ENCODE measurements at places on chromosomes 2 and 18.

DNA sequence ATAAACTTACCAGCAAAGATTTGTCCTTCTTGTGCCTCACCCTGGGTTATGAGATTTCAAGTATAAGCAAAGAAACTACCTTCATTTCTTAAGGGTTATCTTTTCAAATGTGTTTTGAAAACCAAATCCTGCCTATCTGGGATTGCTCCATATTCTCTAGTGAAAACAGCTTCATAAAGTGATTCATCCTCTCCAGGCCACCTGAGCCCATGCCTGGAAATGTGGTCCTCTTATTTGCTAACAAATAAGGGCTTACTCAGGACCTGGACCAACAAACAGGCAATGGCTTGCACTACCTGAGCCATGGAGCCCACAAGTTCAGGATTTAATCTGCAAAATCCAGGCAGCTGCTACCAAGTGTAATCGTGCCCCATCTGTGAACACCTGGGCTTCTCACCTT, 234.4 kb upstream of the RBBP8 start:
- no peak for DNase-seq

- no peak for DNase-seq
Measured at GRCh38 chr2:118954297-118955060, 12.5 kb downstream of the MARCO start.

DNA sequence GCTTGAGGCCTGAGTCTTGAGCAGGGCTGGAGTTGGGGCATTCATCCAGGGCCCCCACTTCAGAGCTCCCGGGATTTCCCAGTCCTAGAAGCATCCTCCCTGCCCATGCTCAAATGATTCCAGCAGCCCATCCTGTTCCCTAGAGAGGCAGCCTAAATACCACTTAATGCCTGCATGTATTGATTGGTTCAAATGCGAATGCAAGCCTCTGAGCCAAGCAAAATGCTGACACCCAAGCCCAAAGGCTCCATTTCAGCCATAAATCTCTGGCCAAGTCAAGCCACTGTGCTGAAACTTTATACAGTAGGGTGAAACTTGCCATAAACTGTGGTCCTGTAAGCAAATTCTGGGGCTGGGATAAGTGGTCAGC, 279.8 kb downstream of the CLIP4 start:
- no peak for DNase-seq

DNA sequence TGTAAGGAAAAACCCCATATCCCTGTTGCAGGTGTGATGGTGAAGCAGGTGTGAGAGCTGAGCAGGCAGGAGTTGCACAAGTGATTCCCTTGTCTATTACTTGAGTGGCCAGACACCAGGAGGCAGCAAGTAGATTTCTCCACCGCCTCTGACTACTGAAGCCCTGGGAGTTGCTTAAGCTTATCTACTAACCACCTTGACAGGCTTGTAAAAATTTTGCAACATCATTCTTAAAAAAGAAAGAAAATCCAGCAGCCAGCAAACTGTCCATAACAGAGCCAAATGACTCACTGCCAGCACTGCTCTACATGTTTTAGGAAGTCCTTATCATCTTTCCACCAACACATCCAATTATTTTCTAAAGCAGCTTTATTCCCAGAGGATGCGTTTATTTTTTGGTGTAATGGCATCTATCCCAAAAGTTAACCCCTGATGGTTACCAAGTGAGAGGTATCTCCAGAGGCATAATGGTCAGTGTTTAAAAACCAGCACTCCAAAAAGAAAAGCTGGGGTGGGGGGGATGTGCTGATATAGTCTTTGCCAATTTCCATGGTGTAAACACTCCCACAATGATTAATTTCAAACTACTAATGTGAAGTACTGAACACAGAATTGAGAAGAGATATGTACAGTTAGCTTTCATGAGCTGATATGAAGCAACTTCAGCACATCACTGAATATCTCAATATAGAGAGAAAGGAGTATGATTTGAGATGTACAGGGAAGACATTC, 16.3 kb upstream of the GPR39 start:
- DNase-seq = no peak

DNA sequence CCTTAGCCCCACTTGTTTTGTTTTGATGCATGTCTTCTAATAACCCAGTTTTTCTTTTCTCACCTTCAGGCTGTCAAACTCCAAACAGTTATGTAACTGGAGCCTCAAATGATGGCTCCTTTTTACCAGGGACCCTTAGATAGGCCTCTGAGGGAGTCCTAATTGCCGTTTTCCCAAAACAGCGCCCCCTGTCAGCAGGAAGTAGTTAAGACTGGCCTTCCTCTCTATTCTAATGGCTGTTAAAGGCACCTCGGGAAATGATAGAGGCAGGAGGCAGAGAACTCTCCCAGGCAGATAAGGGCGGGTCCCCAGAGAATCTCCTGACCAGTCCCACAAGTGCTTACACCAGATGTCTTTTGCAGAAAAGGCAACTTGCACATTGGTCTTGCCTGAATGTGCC, 123.2 kb downstream of the KCNS3 start:
- no peak for DNase-seq

DNA sequence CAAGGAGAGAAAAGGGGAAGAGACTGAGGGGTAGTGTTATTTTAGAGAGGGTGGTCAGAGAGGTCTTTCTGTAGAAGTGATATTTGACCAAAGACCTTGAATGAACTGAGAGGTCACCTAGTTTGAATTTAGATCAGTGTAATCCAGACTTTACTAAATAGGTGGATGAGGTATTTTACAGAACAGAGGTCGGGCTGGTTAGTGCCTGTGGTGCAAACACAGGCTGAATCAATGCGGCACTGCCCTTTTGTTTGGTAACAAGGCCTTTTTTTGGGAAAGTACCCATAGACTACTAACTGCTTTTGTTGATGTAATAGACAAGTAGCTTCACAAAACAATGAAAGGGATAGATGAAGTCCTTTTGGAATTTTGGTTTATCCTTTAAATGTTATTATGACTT, 15.9 kb downstream of the RAPGEF4 start:
- DNase-seq = no peak
